NAMALWA (cell line): ENCODE measurements at places on chromosomes 2 and 18.

- DNase-seq = no peak
Observed at GRCh38 chr2:110173523-110173922, 31.3 kb downstream of the NPHP1 start.

DNA sequence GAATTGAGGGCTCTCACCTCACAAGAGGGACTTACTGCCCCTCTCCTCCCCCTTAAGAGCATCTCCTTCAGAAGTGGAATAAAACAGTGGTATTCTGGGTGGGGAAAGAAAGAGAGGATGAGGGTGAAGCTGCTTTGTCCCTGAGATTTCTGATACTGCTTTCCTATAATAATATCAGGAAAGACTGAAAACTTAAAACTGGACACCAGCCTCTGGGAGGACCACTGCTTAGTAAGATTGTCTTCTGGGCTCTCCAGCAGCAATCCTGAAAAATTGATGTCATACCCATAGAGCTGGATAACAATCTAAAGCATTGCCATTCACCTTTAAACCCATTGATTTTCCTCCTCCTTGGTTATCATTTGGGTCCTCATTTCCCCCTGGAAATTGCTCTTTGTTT, 4.7 kb upstream of the HOXD4 start:
- DNase-seq = no peak

DNA sequence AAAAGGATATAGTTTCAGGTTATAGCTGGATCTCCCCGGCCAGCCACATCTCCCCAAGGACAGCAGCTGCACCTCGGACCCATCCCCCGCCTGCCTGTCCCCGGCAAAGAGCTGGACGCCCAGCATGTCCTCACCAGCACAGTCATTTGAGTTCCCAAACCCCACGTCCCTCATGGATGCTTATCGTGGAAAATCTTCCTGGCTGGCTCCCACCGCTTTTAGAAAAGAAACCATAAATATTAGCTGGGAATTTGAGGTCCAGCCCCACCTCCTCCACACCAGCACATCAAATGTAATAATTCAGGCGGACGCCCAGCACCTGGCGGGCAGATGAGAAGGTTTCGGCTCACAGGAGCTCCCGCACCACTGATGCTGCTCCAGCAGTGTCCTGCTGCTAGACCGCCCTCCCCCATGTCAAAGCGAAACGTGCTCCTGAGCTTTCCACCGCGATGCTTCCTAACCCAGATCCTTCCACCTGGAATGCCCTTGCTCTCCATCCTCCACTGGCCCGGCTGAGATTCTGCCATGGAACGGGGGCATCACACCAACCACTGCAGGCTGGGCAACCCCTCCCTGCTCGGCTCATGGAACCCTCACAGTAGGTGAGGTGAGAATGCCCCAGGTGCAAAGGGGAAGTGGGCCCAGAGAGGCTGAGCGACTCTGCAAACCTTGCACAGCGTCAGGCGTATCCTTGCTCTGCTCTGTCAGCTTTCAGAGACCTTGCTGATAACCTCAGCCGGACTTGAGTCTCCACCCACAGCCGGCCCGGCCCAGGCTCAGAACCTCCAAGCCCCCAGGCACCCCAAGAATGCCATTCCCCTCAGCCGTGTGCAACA, 71.5 kb upstream of the GPC1 start:
- DNase-seq = no peak

- DNase-seq = no peak
Observed at GRCh38 chr2:45654250-45654649, 2.8 kb downstream of the PRKCE start.

DNA sequence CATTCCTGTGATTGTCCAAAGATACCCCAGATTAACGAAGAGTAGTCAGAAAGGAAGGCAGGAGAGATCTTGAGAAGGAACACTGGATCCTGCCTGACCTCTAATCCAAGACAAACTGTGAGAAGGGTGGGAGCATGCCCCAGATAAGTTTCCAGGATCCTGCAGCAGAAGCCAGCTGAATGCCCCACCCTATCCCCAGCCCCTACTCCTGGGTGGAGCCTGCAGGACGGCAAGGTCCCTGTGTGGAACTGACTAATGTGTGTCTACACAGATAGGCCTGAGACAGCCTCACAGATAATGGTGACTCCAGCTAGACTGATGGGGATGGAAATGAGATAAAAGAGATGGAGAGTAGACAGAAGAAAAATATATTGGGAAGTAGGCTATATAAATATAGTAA, 174.3 kb downstream of the PDE1A start:
- no peak for DNase-seq

DNA sequence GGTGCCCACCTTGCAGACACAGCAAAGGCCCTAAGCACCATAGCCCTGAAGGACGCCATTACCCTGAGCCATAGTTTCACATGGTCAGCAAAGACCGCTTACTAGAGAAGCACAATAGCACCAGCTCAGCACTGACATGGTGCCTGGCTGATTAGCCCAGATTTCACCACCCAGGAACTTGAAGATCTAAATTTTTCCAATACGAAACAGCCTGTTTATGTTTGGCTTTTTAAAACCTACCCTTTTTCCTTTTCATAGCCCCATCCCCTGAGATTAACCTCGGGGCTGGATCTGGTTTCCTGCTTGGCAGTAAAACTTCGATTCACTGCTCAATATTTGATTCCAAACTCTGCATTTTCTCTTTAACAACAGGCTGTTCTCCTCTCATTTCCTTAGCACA, 158.5 kb upstream of the PID1 start:
- DNase-seq = no peak

- no peak for DNase-seq
Observed at GRCh38 chr2:32067549-32067948, 4.2 kb downstream of the SPAST start.

DNA sequence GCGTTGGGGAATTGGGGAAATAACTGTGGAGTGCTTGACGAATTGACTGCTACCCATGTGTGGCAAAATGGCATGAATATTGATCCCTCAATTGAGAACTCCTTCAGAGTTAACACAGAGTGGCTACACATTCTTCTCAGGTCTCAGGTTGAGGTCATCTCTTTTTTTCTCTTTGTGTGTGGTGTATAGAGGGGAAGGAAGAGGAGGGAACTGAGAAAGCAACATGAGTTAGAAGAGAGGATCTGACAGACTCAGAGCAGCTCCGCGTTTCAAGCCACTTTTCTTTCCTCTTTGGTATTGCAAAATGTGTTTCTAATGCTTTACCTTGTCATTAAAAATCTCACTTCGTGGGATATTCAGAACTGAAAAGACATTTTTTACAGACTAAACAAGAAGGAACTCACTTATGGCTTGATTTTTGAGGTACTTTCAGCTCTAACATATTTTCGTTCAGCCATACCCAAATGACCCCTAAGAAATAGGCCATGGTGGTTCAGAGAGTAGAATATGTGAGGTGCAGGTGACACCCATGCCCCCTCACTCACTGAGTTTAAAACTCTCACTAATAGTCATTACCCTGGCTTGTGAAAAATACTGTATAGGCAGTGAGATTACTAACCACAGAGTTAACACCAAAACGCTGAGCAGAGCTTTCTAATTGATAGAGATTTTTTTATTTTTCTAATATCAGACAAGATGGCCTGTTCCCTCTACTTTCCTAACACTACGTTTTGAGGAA, 22.5 kb downstream of the STAT4 start:
- DNase-seq = no peak

GRCh38 chr18:48913775-48914174, 37.0 kb downstream of the SMAD7 start:
- DNase-seq = no peak

GRCh38 chr18:34976534-34976898, 64.7 kb upstream of the MAPRE2 start:
- DNase-seq = no peak

- DNase-seq = no peak
Observed at GRCh38 chr18:58196164-58196563, 152.1 kb downstream of the NEDD4L start.

DNA sequence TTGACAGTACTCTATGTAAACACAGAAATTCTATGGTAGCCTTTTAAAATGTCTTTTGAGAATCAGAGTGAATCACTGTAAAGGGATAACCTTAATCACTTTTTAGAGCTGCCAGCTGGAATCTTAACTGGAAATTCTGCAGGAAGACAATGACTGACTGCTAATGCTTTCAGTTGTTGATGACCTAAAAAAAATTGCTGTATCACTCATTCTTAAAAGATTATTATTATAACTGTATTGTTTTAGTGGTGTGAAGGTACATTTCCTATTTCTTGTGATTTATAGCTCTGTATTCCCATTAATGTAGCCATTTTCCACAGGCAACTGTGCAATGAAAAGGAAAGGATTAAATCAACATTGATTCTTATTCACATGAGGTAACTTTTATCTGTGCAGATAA, 260.5 kb downstream of the CALCRL start:
- DNase-seq = no peak

GRCh38 chr18:6434481-6434880, 19.8 kb upstream of the L3MBTL4 start:
- DNase-seq = no peak
